Glomerular endothelial cell (primary cell): ENCODE measurements at places on chromosomes 7 and 10.

DNA sequence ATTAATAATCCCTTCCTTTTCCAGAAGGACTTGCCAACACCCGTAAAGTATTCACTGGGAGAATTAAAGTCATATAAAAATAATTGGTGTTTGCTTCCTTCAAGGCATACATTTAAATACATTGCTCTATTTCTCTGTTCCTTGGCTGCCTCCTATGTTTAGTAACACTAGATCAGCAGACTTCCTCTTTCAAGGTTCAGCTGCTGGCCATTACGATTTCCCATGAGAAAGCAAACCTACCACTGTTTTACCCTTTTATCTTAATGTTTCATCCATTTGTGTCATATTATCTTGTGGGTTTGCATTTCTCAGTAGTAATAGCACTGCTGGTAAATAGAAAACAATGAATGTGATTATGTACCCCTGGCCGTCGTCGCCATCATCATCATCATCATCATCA, 313.8 kb upstream of the BMPER start:
- no peak for DNase-seq

- no peak for DNase-seq
Measured at GRCh38 chr7:92641921-92642511, 51.8 kb upstream of the FAM133B start.

GRCh38 chr10:118181021-118181420, 134.3 kb upstream of the RAB11FIP2 start:
- no peak for DNase-seq

DNA sequence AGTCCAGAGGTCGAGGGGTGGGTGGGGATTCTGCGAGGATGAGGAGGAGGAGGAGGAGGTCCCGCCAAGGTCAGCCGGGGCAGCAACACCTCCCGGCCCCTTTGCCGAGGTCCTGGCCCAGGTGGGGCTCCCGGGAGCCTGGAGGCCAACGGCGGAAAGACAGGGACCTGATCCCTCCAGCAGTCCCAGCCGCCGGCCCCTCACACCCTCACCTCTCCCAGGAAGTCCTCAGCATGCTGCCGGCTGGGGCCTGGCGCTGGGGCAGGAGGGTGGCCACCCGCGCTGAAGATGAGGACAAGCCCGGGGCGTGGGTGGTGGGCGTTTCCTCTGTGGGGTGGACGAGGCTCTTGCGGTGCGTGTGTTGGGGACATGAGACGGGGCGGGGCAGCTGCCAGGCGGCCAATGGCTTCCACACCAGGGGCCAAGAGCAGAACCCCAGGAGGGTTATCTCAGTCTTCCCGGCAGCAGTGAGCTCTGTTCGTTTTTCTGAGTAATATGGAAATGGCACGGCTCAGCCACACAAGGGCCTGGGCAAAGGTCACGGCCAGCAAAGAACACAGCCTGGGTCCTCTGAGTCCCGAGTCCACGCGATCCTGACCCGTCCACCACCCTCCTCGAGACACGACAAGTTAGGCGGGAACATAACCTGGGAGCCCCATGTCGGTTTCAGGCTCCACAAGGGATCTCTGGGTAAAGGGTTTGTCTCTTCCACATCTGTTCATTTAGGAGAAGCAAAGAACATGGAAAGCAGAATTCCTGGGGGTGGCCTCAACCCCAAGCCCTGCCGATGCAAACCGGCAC, 82.9 kb upstream of the PDGFA start:
- DNase-seq: no peak

DNA sequence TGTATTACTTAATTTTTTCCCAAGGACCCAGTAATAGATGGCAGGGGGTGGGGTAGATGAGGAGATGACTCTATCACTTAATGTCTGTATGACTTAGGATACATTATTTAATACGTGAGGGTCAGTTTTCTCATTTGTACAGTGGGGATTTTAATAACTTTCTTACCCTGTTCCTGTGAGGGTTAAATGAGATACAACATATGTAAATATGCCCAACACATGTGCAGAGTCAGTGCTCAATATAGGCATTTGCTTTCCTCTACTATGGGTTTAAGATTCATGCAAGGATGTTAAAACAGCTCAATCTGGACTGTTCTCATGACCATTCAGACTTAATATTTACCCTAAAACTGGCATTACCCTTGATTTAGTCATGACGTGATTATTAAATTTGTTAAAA, 31.2 kb downstream of the ST7 start:
- no peak for DNase-seq

- DNase-seq: no peak
Measured at GRCh38 chr10:84076047-84076388, 63.3 kb upstream of the GHITM start.
